ENCODE measurements at places on chromosomes 3 and 15.

DNA sequence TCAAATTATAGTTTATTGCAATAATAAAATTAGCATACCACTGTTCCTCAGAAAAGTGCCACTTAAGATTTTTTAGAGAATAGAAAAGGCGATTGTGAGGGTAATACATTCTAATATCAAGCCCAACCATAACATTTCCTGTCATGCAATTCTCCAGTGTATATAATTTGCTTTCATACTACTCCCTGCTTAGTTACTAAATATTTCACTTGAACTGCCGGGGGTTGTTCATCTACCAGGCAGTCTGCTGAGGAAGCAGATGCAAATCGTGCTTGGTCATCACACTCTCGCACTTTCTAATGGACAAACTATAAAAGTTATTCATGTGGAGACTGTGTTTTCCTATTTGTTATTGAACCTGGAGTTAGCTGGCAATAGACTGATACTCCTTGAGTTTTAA lies 645.6 kb upstream of the CBLB start:
- no peak for DNase-seq

DNA sequence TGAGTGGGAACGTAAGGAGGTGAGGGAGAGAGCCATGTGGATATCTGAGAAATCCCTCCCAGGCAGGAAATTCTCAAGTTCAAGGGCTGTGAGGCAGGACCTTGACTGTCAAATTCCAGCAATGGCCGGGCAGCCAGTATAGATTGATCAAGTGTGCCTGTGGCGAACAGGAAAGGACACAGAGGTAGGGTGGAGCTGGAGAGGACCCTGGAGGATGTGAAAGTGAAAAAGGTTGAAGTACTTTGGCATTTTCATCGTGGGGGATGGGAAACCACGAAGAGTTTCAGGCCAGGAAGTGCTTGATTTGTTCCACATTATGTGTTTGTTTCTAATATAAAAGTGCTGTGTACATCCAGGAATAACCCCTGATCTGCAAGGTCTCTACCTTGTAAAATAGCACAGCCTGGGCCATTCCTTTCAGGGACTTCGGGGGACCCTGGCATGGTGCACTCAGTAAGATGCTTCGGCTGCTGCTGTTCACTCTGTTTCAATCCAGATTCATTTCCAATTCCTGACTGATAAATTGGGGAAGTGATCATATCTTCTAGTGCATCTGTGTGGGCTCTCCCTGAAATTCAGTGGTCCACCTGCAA lies 156.6 kb downstream of the MCTP2 start:
- no peak for DNase-seq

DNA sequence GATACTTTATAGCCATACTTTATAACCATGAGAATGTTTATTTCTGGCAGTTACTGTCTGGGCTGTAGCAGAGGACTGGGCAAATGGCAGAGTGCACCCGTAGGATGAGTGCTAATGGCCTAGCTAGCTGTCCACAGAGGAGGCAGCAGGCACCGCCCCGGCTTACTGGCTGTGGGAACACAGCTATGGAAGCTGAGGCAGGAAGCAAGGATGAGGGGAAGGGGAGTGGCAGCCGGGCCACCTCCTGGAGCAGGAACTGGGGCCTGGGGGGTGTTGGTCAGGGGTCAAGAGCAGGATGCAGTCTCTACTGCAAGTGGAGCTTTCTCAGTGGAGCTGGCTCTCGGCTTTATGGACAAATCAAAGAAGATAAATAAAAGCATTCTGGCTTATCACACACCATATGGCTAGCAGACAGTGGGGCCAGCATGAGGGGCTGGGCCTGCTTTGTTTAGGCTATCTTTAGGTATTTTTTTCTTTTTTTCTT lies 316.8 kb upstream of the CTDSPL start:
- DNase-seq = no peak

- DNase-seq = no peak
These were observed 104.5 kb downstream of the ADCY5 start for GRCh38 chr3:123344175-123344906.

- no peak for DNase-seq
These were observed 556.0 kb downstream of the OTOL1 start for GRCh38 chr3:162052636-162053035.

DNA sequence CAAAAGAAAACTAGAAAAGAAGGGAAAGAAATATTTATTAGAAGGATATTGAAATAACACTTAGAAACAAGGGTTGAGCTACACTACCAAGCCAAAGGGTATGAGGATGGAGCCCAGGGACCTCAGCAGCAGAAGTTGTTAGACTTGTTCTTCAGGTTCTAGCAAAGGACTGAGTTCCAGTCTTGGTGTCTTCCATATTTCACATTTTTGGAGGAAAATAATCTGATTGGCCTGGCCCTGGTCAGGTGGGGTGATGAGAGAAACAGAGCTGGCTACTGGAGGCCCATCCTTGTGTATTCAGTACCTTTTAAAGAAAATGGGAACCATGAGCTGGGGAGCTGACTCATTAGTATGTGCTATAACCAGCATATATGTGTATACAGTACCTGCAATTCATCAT lies 28.2 kb downstream of the PPP4R2 start:
- no peak for DNase-seq

DNA sequence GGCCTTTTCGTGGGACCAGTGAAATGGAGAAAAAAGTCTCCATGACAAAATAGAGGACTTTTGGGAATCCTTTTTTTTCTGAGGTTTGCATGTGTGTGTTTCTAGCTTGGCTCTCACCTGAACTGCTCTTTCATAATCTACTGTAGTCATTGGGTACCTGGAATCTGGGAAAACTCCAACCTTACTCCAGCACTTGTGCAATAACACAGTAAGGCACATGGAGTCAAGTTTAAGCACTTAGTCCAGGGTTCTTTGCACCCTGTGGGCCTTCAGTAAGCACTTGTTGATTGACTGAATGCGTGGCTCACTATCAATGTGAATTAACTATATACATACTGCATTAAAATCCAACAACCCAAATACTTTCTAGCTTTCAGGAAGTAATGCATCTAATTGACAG lies 299.5 kb downstream of the ZBTB20 start:
- no peak for DNase-seq

DNA sequence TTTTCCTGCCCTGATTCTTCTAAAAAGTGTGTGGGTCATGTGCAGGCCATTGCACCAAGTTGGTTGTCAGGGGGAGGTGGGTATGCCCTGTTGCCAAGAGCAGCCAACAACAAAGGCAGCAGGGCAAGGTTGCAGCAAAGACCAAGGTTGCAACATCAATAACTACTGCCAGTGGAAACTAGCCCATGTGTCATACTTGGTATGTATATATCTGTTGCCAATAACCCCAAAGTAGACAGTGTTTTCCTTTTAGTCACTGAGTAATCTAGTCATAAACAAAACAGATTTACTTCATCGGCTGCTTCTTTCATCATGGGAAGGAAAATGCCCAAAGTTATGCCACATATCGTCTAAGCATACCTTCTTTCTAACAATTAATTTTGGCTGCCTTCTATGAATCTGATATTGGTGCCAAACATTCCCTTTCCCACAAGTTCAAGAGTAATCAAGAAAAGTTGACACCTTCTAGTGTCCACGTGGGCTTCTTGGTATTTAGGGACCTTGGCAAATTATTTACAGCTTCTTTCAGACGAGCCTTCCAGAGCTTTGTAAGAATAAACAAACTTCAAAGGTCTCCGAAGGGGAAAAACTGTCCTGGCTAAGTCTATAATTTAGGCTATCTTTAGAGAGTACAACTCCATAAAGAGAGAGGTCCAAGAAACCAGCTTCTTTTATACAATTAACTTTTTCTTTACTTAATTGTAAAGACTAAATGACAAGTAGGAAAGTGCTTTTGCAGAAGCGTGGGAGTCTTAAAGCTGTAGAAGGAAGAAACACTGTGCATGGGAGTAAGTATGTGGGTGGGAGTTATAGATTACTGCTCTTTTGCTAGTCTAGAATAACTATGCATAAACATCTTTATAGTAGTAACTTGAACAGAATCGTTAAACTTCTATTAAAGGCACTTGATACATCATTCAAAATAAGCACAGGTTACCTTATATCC lies 10.0 kb upstream of the MBNL1 start:
- no peak for DNase-seq

DNA sequence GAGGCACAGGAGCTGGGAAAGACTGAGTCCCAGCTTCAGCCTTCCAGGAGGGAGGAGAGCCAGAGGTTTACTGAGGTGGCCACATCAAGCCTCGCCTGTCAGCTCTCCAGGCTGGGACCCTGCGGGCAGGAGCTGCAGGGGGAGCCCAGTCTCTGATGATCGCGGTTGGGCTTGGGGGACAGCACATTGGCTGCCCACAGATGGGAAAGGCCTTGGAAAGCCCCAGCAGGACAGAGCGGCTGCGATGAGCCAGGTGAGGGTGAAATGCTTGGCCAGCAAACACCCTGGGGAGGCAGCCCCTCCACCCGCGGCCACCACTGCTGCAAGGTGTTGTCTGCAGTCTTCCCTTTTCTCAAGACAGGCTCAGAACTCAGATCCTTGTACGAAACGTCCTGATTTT lies 31.2 kb downstream of the SEC61A1 start:
- no peak for DNase-seq

DNA sequence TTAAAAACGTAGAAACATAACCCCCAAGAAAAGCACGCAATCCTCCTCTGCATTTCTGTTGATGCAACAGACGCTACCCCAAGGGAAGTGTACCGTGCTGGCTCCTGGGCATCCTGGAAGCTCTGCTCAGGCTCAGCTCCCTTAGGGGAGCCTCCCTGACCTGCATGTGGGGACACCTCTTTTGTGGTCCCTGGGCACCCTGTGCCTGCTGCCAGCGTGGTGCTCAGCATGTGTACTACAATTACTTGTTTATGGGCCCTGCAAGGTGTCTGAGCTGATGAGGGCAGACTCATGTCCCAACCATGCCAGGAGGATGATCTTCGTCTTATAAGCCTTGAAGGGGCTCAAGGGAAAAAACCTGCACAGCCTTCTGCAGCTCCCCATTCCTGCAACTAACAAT lies 18.3 kb downstream of the EHD4 start:
- no peak for DNase-seq

DNA sequence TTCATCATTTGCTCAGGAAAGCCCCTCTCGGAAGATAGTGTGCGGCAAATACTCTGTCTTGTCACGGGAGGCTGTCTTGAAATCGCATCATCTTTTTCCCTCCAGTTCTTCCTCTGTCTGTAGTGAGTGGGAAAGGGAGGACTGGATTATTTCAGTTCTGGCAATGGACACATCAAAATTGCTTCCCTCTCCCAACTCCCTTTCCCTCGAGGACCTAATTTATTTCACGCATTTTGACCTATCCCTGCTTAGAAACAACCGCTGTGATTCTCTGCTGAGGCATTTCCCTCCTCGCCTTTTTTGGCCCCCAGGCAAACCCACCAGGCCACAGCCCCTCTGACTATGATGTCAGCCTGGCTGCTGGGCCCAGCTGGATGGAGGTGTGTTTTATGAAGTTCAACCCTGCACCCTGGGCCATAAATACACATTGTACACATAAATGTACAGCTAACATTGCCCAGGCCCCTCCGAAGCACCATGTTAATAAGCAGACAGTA lies 138.7 kb upstream of the LRTM1 start:
- no peak for DNase-seq

GRCh38 chr15:92803852-92804609 lies 96.1 kb upstream of the CHD2 start:
- peak; percentile 85 for DNase-seq

DNA sequence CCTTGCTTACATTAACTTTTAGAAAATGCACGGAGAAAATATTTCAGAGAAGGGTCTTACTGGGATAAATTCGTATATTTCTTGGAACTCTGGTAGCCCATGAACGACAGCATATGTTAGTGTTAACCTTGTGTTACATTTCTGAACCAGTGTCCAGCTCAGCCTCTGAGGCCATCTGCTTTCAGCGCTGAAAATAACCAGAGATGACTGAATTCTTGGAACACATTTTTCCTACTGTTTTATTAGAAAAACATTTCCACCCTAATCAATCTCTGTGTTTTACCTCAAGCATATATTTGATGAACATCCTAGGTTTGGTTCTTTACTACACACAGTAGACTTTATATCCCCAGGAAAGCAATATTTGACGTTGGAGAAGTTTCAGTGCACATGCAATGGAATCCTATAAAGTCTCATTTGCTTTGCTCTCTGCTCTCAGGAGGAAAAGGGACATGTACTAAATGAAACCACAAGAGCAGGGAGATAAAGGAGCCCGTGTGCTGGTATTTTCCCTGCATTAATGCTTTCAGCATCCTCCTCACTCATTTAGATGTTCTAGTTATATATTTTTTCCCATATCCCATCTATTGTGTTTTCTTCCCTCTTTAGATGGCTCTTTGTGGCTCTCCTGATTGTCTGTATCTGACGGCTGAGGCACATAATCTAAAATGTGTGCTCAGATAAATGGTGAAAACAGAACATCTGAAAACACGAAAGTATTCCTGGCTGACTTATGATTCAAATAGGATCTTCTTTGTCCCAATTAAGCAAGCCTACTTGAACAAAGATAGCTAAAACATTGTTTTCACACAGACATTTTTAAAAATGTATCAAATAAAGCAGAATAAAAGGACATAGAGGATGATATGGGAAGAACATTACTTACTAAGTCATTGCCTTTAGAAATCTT lies 151.7 kb upstream of the KCNMB2 start:
- DNase-seq = no peak

GRCh38 chr3:137050281-137050680 lies 92.5 kb downstream of the IL20RB start:
- no peak for DNase-seq

DNA sequence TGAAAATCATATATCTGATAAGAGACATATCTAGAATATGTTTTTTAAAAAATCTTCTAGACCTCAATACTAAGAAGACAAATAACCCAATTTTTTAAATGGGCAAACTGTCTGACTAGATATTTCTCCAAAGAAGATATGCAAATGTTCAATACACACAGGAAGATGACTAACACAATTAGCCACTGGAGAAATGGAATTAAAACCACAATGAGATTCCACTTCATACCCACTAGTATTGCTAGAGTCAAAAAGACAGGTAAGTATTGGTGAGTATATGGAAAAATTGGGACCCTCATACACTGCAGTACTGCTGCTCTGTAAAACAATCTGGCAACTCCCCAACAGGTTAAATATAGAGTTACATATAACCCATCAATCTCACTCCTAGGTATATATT lies 33.1 kb upstream of the TOPAZ1 start:
- no peak for DNase-seq

DNA sequence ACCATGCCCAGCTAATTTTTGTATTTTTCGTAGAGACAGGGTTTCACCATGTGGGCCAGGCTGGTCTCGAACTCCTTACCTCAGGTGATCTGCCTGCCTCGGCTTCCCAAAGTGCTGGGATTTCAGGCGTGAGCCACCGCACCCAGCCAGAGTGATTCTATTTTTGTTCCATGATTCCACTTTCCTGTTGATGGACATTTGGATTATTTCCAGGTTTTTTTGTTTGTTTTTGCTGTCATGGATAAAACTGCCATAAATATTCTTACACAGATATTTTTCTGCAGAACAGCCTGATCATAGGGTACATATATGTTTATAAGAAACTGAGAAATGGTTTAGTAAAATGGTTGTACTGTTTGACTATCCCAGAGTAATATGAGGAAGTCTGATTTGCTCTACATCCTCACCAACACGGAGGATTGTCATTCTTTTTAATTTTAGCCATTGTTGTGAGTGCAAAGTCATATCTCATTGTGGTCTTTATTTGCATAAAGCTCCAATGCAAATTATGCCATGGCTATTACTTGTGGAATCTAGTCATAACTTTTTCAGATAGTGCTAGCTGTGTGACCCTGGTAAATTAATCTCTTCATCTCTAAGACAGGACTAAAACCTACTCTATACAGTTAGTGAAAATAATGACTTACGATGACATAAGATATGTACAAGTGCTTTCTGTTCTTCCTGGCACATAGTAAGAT lies 42.7 kb downstream of the MAP6D1 start:
- no peak for DNase-seq
